Stimulated activated CD8-positive, alpha-beta memory T cell treated with anti-CD3 and anti-CD28 coated beads, Interleukin-7, amount 100 ng/mL, for 1 hour (primary cell): ENCODE measurements at places on chromosomes 6 and 20.

- DNase-seq, result no peak
Observed at GRCh38 chr6:56582236-56582635, 60.5 kb downstream of the DST start.

- no peak for DNase-seq
Observed at GRCh38 chr6:117317261-117317660, 51.9 kb downstream of the VGLL2 start.

DNA sequence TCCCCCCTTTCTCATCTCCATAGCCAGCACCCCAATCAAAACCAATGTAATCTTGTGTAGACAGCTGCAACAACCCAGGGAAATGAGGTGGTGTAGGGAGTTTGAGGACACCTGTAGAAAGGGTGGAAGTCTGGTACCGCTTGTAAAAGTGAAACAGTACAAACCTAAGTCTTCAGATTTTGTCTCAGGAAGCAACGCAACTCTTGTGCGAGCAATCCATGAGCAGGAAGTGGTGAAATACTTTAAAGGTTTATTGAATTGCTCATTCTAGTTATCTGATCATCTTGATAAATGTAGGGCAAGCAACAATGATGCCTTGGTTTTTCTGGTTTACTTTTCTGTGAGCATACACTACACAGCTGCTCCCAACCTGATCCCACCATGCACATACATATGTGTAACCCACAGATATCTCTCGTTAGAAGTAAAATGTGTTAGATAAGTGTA, 71.1 kb upstream of the THEMIS start:
- no peak for DNase-seq

DNA sequence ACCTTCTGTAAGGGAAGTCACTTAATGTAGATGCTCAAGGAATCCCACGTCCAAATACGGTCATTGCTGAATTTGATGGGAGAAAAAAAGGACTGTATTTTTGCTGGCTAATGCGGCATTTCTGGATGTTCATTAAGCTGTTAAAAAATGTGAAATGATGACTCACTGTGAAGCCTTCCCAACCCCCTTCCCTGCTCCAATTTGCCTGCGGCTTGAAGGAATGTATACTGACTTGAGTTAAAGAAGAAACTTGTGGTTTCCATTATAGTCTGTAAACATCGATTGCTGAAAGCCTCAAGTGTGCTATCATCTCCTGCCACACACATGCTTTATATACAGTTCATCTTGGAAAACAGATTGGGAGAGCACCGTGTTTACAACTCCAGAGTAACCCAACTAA, 249.1 kb upstream of the JAG1 start:
- no peak for DNase-seq

- no peak for DNase-seq
Observed at GRCh38 chr6:155959898-155960495, 504.4 kb upstream of the NOX3 start.

GRCh38 chr6:82097676-82098075, 149.9 kb downstream of the IBTK start:
- no peak for DNase-seq

DNA sequence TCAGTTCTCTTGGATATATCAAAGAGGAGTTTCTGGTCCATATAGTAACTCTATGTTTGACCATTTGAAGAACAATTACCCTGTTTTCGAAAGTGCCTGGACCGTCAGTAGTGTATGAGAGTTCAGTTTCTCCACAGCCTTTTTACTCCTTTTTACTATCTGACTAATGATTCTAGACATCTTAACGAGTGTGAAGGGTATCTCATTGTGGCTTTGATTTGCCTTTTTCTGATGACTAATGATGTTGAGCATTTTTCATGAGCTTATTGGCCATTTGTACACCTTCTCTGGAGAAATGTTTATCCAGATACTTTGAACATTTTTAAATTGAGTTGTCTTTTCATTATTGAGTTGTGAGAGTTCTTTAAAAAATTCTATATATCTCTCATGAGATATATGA, 114.9 kb upstream of the ATXN1 start:
- DNase-seq, result no peak

DNA sequence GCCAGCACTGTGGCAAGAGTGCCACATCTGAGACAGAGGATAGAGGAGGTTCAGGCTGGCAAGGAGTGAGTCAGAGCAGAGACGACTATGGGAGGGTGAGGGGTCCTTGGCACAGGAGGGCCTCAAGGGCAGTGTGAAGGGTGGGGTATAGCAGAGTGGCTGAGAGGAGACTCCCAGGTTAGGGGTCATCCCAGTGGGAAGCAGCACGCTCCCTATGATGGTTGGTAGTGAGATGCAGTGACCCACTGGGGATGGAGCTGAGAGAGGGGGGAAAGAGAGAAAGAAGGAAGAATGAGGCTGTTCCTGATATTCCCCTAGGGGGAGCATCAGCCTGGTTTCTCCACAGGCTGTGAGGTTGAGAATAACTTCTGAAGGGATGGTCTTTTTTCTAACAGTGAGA, 97.3 kb downstream of the INSM1 start:
- no peak for DNase-seq

DNA sequence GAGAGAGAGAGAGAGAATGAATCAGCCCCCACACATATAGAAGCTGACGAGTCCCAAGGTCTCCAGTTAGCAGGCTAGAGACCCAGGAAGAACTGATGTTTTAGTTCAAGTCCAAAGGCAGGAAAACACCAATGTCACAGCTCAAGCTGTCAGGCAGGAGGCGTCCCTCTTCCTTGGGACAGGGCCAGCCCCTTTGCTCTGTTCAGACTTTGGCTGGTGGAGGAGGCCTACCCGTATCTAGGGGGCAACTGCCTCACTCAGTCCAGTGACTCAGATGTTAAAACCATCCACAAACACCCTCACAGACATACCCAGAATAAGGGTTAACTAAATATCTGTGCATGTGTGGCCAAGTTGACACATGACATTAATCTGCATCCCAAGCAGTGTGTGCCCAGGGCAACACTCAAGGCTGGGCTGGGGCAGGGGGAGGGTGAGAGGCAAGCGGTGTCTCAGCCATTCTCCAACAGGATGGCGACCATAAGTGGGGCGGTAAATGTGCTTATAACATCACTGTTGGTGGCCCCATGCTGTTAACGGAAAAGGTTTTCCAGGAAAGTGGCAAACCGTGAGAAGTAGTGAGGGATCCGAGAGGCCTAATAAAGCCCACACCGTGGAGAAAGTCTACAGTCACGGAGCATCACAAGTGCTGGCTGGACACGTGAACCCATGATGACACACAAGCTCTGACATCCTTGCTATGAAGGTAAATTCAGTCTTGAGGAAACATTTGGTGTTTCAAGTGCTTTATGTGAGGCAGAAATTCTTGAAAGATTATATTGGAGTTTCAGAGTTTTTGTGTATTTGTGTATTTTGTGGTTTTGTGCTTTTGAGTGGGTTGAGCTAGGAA, 28.1 kb downstream of the RAMACL start:
- DNase-seq, result no peak

DNA sequence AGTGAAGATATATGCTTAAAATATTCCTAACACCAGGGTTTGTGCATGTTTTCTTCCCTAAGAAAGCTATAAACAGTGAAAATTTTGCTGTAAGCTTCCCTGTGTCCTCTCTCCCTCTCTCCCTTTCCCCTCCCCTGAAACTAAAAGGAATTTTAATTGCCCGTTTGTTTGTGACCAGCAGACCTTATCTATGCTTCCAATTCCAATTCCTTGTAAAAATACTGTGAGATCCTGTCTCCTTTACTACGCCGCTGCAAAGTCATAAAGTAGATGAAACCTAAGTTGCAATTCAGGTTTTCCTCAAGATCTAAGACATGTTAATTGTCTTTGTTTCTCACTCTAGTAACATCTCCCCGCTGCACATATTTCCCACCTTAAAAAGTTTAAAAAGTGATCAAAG, 82.3 kb downstream of the DNAH8 start:
- no peak for DNase-seq

- no peak for DNase-seq
Observed at GRCh38 chr6:151370509-151371078, 20.8 kb downstream of the ZBTB2 start.

DNA sequence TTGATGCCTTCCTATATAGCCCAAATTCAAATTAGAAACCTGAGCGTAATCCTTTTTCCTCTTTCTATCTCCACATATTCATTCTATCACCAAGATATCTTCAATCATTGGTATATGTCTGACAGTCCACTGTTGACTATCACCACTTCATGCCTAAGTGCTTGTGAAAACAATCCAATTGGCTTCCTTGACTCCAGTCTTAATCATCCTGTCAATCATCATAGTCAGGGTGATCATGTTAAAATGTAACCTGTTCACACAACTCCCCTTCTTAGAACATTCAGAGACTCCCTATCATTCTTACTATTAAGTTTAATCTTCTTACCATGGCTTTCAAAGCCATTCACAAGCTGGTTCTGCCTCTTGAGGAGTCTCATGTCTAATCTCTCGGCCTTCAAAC, 616.7 kb downstream of the PHF3 start:
- no peak for DNase-seq

GRCh38 chr6:103875221-103875620, 984.5 kb downstream of the HACE1 start:
- DNase-seq, result no peak

DNA sequence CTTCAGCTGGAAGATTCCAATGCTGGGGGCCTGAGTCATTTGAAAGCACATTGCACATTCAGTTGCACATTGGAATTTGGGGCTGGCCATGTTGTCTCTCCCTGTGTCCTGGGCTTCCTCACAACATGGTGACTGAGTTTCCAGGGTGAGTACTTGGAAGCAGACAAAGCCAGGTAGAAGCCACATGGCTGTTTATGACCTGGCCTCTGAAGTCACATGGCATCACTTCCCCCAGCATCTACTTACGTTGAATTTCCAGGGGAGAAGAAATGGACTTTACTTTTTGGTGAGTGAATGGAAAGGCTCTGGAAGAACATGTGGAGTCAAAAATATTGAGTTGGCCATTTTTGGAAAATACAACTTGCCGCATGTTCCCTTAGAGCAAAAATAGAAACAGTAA, 155.5 kb downstream of the LINC00237 start:
- no peak for DNase-seq

- no peak for DNase-seq
Observed at GRCh38 chr20:39112178-39112743, 150.1 kb downstream of the DHX35 start.

- DNase-seq, result no peak
Observed at GRCh38 chr6:110474500-110474899, 1.9 kb downstream of the SLC22A16 start.

DNA sequence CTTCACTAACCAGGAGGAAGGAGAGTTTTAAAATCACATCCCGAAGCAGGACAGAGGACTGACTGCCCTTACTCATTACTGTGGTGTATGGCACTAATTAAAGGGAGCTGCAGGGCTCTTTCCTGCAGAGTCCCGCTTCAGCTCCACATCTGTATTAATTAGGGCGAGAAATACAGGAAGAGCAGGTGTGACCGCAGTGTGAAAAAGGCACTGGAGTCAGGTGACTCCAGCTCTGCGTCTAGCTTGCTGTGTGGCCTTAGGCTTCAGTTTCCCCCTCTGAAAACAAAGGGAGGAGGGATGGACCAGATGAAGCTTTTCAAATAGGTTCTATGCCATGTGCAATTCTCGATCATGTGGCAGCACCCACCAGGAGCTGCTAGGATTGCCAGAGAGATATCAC, 34.0 kb downstream of the KIAA1755 start:
- DNase-seq, result no peak
